ENCODE measurements at places on chromosomes 11 and 22.

DNA sequence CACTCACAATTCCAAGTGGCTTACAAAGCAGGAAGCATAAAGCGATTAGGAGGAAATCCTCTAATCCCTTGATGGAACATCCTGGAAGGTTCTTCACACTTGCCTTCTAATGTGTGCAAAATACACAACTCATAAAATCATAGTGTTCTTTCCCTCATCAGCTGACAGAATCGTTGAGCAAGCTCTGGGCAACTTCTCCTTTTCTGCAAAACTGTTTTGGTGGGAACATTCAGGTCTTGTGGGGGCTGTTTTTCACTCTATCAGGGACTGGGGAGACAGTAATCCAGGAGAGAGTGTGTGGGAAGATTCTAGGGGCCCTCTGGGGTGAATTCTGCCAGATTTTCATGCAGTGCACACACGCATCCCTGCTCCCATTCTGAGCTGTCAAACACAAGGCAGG lies 53.2 kb downstream of the IRAG1 start:
- no peak overlapping the region for H3K27ac ChIP-seq
- peaks cover 1% of the 10 kb centered on the region for H3K27me3 ChIP-seq
- H3K4me1 ChIP-seq, result peaks cover 18% of the 10 kb centered on the region
- DNase-seq, result no peak
- H3K4me3 ChIP-seq, result no peak overlapping the region

- no peak overlapping the region for H3K27ac ChIP-seq
- H3K27me3 ChIP-seq, result peaks cover 6% of the 10 kb centered on the region
- DNase-seq, result no peak
Observed at GRCh38 chr11:133896028-133896427, 50.7 kb upstream of the SPATA19 start.

DNA sequence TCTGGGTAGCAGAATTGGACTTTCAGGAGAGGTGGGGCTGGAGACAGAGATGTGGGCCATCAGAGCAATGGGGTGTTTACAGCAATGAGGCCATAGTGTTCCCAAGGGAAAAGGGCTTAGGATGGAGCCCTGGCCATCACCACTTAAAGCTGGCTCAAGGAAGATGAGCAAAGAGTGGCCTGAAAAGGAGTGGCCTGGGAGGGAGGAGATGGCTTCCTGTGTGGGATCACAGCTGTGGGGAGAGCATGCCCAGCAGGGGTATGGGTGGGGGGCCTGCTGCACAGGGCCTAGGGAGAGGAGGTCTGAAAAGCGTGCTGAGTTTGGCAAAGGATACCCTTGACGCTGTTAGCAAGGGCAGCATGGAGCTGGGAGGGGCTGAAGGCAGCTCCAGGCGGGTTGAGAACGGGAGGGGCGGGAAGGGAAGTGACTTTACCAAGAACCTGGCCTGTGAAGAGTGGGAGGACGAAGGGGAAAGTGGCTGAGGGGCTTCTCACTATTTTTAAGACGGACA lies 13.9 kb downstream of the LRRC32 start:
- no peak overlapping the region for H3K27ac ChIP-seq
- DNase-seq, result no peak
- peaks cover 26% of the 10 kb centered on the region for H3K4me1 ChIP-seq
- peaks cover 19% of the 10 kb centered on the region for H3K36me3 ChIP-seq
- peaks cover 17% of the 10 kb centered on the region for H3K27me3 ChIP-seq
- H3K4me3 ChIP-seq, result no peak overlapping the region

DNA sequence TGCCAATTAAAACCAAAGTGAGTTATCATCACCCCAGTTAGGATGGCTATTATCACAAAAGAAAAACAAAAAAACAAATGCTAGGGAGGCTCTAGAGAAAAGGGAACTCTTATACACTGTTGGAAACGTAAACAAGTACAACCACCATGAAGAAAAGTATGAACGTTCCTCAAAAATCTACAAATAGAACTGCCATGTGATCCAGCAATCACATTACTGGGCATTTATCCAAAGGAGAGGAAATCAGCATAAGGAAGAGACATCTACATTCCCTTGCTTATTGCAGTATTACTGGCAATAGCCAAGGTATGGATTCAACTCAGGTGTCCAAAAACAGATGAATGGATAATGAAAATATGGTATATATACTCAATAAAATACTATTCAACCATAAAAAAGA lies 1145.1 kb downstream of the LRRC4C start:
- no peaks in the 10 kb centered on the region for H3K27me3 ChIP-seq
- H3K4me3 ChIP-seq, result no peak overlapping the region
- no peak for DNase-seq
- no peaks in the 10 kb centered on the region for H3K36me3 ChIP-seq
- no peak overlapping the region for H3K27ac ChIP-seq
